ENCODE measurements at places on chromosomes 11 and 22.

GRCh38 chr11:6615882-6616585, 3.2 kb downstream of the TPP1 start:
- DNase-seq, result no peak

- no peak for DNase-seq
Observed at GRCh38 chr11:14643697-14644225, at the start of gene PDE3B. Gene PDE3B, plus strand, starts transcription at chr11:14643804. Its CDS starts 272 bp downstream, at chr11:14644076.

- DNase-seq, result no peak
Observed at GRCh38 chr11:61745781-61746441, 6.5 kb upstream of the MYRF start.

- no peak for DNase-seq
Observed at GRCh38 chr22:38180841-38181452, 683 bp downstream of the PLA2G6 start.

- DNase-seq, result no peak
Observed at GRCh38 chr11:107847184-107847583, 11.4 kb downstream of the SLC35F2 start.

GRCh38 chr11:66467034-66467659, 442 bp downstream of the PELI3 start:
- no peak for DNase-seq

DNA sequence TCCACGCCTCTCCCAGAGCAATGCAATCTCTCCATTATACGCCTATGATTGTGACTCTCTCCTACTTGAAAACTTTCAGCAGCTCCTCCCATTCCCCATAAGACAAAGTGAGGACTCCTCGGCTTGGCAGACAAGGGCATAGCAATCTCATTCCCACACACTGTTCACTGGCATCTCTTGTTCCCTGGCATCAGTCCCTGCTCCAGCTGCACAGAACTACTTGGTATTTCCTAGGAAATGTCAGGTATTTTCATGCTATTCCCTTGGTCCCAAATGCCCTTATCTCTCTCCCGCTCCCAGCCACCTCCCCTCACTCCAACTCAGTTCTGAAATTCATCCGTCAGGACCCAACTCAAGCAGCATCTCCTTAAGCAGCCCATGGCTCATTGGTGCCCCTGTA, 28.4 kb downstream of the TMPRSS5 start:
- DNase-seq, result no peak

GRCh38 chr11:1303973-1304372, 5.5 kb downstream of the TOLLIP start:
- DNase-seq, result no peak

DNA sequence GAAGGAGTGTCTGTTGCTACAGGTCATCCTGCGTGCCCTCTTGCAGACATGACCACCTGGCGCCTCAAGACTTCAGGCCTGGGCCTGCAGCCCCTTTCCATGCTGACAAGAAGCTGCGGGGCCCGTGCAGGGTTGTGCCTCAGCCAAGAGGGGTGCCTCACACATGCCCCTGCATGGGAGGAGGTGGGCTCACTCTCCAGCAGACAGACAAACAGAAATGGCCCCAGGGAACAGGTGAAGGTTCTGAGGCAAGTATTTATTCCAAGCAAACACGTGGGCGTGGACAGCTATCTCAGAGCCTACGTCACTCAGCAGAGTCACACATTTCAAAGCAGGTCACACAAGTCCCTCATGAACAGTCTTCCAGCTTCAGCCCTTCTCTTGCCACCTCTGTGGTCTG, 5.9 kb upstream of the SYCE3 start:
- DNase-seq, result no peak

- no peak for DNase-seq
Observed at GRCh38 chr11:87295237-87295636, 257.5 kb downstream of the TMEM135 start.

- DNase-seq, result no peak
Observed at GRCh38 chr11:13338019-13338426, 60.4 kb downstream of the BMAL1 start.

DNA sequence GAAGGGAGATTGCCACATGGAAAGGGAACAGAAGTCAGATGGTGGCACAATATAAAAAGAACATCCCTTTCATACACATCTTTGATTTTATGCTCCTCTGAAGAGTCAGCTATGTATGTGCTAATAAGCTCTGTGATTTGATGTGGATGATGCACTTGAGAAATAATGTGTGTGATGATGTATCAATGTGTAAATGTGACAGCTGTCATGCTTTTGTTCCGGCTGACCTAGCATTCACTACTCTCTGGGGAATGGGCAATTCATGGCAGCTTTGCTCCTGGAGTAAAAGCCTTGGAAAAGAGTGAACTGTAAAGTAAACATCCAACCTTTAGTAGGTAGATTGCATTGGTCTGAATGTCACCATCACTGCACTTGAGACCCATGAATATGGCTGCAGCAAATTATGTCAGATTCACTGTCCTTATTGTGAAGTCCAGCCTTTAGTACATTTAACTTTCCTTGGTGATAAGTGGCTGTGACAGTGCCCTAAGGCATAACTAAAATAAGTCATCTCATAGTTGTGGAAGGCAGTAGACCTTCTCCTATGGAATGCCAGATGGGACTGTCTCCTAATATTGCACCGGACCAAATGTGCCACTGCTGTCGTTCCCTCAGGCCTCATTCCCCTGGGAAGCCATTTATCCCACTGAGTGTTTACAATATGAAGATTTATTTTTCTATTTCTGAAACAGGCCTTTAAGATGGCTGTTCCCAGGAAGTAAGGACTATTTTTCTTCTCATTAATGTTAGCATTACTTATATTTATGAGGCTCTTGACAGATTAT, 178.2 kb upstream of the CCDC90B start:
- DNase-seq, result no peak

DNA sequence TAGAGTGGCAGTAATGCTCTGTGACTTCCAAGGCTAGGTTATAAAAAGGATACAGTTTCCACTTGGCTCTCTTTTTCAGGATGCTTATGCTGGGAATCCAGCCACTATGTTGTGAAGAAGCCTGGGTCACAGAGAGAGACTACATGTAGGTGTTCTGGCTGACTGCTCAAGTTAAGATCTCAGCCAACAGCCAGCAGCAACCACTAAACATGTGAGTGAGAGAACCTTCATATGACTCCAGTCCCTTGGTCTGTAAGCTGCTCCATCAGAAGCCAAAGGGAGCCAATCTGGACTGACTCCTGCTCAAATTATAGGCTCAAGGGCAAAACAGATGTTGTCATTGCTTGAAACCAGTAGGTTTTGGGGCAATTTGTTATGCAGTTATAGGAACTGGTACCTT, 162.7 kb downstream of the MAML2 start:
- no peak for DNase-seq
